ENCODE measurements at places on chromosomes 11 and 22.

DNA sequence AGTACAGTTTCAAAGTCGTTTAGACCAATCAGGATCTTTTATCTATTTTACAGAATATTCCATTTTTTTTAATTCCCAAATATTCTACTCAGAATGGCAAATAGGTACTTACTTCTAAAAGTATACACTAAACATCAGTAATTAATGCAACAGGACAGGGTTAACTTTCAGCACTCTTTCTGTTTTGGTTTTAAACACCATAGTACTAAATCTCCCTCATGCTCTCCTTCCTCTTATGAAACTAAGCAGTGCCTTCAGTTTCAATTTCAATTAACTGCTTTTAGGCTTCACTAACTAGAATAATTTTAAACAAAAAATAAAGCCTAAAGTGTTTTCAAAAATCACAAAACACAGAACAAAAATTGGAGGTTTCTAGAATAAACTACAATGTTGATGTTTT is 57.9 kb downstream of the NOX4 start:
- DNase-seq = no peak

DNA sequence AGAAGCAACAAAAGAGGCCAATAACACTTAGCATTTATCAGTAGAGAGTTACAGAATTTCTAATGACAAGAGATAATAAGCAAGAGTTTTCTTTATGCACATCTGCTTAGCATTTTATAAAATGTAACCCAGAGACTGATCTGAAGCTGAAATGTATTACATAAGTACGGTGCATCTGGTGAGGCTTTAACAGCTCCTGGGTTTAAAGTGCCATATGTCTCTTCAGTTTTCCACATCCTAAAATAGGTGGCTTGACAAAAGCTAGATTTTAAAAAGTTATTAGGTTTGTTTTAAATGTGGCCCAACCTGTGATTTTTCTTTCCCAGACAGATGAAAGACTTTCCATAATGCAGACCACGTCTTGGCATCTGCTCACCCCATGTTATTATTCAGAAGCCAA is 620.7 kb upstream of the ARHGAP42 start:
- DNase-seq = no peak

DNA sequence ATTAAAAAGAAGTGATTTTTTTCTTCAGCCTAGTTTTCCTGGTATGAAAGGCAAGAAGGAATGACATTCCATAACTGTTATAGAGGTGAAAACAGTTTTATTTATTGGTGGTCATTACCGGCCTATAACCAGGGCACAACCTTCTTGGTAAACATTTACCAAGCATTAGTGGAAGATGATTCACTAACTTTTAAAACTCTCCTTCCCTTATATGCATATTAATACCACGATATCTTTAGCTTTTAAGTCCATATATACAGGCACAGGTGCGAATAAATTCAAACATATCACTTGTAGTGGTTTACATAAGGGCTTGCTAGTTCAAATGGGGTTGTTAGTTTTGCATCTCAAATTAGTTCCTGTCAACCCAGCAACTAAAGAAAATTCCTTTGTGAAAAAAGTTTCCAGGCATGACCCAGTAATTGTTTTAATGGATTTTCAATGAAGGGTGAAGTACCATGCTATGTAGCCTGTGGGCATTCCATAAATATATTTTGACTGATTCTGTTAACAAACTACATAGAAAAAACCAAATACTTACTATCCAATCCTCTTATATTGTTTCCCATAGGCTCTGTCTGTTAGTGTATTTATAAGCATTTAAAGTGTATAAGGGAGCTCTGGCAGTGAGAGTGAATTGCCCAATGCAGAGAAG is 30.6 kb upstream of the ROBO3 start:
- no peak for DNase-seq

DNA sequence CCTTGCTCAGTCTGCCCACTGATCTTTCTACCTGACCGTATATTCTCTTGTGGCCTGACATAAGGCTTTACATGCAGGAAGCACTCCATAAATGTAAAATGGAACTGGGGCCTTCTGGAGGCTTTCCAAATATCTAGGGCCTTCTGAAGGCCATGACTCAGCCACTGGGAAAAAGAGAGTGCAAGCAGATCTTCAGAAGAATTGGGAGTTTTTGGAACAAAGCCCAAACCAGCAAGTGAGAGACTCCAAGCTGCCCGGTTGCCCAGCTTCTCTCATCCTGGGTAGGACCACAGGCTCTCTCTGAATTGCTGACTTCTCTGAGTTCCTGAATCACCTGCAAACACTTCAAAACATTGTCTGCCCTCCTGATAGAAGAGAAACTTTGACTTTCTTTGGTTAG is 107.9 kb upstream of the BMAL1 start:
- no peak for DNase-seq

DNA sequence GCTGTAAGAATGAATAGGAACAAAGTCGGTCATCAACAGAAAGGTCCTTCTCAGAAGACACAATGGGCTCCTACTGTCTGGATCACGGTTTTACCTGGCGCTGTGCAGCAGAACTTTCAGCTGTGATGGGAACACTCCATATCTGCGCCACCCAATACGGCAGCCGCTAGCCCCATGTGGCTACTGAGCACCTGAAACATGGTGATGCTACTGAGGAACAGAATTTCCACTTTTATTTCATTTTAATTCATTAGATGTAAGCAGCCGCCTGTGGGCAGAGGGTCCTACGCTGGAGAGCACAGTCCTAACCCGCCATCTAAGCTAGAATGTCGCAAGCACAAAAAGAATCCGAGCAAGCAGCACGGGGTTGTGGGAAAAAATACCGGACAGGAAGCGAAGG is 2.7 kb downstream of the SULT4A1 start:
- DNase-seq = no peak

DNA sequence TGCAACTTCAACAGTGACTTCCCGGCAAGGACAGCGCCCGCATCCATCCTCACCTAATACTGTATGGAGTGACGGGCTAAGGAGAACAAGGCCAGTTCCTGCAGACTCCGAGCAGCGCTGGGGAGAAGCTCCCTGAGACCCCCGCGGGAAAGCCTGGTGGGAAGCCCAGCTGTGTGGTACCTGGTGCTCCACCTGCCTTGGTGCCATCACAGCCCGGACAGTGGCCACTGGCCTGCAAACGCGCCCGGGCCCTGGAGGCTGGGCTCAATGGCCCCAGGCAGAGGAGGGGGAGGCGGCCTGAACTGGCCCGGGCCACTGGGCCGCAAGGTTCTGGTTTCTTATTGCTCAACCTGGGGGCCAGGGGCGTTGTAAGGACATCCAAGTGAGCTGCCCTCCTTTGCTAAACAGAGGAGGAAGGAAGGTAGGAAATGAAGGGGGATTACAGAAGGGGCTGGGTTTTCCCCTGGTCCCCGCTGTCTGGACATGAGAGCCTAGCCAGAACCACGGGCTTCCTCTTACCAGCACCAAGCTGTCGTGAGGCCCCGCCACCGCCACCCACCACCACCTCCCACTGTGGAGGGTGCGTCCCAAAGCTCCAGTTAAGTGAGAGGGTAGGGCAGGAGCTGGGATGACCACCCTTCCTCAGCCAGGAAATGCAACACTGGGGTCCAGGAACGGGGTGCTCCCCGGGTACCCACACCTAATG is 8.5 kb upstream of the CDC42BPG start:
- DNase-seq = no peak

Measured in stimulated activated CD4-positive, alpha-beta T cell treated with anti-CD3 and anti-CD28 coated beads, Interleukin-1b, Interleukin-23, amount 100 ng/mL, for 1 hour (primary cell).